ENCODE measurements at places on chromosomes 12 and 14.
A peak's percentile ranks its signal among the peaks of the same experiment; 100 is the strongest.

- DNase-seq = no peak
Observed at GRCh38 chr14:96568621-96569020, 66.4 kb downstream of the PAPOLA start.

DNA sequence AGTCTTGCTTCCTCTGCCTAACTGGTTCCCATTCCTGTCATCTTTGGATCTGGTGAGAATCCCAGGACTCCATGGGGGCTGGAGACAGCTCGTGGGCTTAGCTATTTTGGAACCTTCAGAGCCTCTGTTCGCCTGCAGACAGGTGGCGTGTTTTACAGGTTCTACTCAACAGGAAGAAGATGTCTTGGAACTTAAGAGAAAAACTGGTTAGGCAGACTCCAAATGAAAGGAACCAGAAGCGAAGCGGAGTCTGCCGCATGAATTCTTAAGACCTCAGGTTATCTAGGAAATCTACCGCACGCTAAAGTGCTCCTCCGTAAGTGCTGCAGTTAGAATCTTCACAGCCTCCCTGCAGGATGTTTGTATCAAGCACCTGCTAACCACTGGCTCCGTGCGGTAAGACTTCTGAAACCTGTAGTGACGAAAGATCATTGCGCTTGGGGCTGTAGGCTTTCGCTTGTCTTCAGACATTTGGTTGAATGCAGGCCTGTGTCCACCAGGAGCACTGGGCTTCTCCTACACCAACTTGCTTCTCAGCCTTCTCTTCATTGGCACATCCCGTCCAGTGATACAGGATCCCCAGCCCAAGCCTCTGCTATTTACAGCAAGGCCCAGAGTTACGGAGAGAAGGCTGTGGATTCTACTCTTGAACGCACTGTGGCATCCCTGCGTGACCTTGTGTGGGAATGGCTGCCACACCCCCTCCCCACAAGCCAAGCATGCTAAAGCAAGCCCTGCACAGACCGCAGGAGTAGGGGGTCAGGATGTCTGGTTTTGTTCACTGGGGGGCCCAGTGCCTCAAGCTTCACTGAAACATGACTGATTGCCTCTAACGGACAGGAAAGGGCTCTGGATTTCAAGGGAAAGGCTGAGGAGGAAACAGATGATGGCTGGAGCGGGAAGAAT lies 35.0 kb downstream of the ACADS start:
- DNase-seq = no peak

- peak; percentile 31 for DNase-seq
Observed at GRCh38 chr12:127628645-127629044, 638.3 kb upstream of the TMEM132C start.

- DNase-seq = no peak
Observed at GRCh38 chr12:27437839-27438238, 8.7 kb upstream of the SMCO2 start.

GRCh38 chr14:101470266-101470665 lies 91.0 kb upstream of the DIO3 start:
- no peak for DNase-seq

GRCh38 chr12:80936642-80937390 lies 918 bp downstream of the LIN7A start:
- no peak for DNase-seq

DNA sequence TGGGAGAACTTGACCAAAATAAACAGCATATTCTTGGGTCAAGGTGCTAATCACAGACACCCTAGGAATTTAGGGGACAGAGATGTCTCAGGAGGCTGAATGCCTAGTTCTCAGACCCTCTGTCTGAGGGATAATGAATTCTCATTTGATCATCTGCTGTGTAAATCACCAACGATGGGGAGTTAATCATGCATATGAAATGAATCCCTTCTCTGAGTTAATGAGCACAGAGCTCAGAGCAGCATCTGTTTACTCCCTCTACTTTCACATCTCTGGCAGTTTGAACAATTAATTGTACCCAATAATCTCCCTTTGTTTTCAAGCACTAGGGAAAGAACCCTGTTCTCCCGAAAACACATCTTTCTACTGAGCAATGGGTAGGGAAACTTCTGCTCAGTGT lies 129.4 kb upstream of the SRRM4 start:
- no peak for DNase-seq

DNA sequence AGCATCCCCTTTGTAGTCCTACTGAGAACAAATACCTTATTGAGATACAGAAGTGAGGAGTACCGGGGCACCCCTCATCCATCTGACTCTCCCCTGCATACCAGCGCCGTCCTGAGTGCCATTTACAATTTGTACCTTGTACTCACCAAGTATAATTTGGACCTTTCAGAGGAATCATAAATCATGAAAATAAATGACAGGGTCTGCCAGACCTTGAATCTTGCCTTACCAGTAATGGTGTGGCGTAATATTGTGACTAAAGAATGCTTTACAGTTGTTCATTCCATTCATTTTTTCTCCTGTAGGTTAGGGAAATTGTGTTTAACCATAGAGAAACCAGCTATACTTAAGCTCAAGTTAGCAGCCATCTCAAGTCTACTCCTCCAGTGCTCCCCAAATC lies 243.7 kb upstream of the RGS6 start:
- no peak for DNase-seq

DNA sequence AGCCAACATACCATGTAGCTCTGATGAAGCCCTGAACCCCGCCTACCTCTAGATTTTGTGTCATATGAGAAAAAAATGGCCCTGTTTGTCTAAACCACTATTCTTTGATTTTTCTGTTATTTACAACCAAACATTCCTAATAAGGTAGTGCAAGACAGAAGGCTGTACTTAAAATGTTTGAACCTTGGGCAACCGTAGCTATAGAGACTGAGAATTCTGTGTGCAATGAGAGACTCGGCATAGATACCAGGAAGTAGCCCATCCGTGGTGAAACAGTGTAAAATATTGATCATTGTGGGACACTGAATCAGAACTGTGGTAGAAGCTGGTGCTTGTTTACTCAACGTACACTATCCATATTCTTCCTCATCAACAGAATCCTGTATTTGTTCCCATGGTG lies 86.5 kb upstream of the TMCC3 start:
- no peak for DNase-seq

- no peak for DNase-seq
Observed at GRCh38 chr12:122423258-122424165, 1.0 kb upstream of the CLIP1 start.

DNA sequence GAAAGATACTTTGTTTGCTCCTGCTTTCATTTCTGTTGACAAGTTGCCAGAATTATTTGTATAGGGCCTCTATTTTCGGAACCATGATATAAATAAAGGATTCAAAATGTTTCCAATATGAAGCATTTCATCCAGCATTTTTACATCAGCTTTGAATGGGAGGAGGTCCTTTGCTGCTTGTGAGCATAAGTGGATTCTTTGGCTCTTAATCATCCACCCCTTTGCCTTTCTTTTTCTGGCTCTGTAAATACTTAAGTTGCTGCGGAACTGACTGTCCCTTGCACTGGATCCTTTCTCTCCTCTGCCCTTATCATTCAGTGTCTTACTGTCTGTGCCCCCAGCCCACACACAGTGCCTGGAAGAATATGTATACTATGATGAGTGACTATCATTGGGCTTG lies 357.3 kb upstream of the RGS6 start:
- peak; percentile 83 for DNase-seq

DNA sequence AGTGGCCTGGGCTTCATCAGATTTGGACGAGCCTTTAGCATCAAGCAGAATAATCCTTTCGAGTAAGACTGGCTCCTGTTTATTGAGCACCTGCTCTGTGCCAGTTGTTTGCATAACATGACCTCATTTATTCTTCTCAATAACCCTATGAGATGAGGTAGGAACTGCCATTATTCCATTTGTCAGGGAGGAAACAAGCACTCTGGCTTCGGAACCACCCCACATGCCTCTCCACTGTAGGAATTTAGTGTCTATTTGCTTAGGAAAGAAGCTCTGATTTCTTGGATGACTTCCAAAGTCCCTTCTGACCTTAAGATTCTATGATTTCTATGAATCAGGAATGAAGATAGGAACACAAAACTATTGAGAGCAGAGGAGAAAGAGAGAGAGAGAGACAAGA lies 11.0 kb downstream of the SAMD4A start:
- no peak for DNase-seq

GRCh38 chr14:105416671-105417070 lies 3.0 kb upstream of the MTA1 start:
- no peak for DNase-seq

All from non-pigmented ciliary epithelial cell (primary cell).